ENCODE measurements at places on chromosomes 3 and 15. TPM values are rescaled to one million over a fixed set of nuclear protein-coding genes. Genes with fewer than 3 reads are reported as not detected.

Gene TUSC7
- not detected for polyA plus RNA-seq

DNA sequence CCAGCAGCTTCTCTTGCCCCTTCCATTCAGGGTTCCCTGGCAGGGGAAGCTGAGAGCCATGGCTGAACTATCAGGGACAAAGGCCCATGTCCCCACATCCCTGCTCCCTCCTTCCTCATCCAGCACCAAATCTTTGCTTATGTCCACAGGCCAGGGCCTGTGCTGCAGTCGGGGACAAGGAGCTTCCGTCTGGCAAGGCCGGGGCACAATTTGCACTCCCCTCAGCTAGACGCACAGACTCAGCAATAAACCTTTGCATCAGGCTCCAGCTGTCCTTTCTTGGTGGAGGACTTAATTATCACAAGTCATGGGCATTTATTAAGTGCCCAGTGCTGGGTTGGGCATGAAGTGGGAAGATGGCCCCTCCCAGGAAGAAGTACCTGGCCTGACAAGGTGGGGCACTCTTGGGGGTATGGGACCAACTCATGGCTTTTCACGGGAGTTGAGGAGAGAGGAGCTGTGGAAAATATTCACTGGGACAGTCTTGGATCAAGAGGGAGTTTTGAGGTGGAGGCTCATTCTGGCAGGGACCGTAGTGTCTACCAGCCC lies 4.9 kb downstream of the GNAT1 start:
- DNase-seq: no peak

Gene KLHL25
- 8.3 TPM for polyA plus RNA-seq

- DNase-seq: no peak
Measured at GRCh38 chr15:69298697-69299441, at the start of gene PAQR5. Gene PAQR5 (plus strand): TSS chr15:69298912. CDS start chr15:69360081, 61,169 bp downstream.
